ENCODE measurements at places on chromosomes 1 and 21. TPM values are rescaled to one million over a fixed set of nuclear protein-coding genes. Genes with fewer than 3 reads are reported as not detected.

DNA sequence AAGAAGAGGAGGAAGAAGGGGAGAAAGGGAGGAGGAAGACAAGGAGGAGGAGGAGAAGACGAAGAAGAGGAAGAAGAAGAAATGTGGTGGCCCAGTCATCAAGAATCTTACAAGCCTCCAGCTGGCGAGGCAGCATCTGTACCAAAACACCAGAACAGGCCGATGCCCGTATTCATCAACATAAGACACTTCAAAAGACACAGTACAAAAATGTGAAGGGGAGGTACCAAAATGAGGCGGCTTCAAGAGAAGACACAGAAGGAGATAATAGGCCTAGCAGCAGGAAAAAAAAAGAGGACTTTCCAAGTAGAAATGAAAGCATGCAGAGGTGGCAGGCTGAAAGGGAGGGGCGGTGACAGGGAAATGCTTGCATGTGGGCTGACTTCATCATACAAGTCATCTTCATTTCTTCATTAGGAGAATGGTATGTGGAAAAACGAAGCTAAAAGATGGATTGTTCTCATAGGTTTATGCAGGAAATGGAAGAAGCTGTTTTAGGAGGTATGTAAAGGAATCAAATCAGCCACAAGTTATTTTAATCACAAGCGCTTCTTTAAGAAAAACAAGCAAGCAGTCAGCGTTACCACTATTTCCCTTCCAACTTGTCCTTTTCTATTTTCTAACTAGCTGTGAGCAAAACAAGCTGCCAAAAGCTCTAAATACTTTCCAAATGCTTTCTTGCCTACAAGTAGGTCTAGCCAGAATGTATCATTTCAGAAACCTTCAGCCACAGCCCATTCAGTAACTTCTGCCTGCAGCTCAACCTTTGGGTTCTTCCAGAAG lies 192.3 kb downstream of the SLC45A1 start:
- DNase-seq, result no peak

- DNase-seq, result no peak
Measured at GRCh38 chr1:242185731-242186130, 186.8 kb upstream of the MAP1LC3C start.

GRCh38 chr1:182610606-182611194 lies 6.5 kb upstream of the RGS16 start:
- no peak for DNase-seq

CASQ2 gene
- 1.6 TPM for total RNA-seq

KCNE1 gene
- 0.54 TPM for total RNA-seq

KCNH1 gene
- 94.9 TPM for total RNA-seq

- DNase-seq, result no peak
Measured at GRCh38 chr1:209756615-209757445, 977 bp downstream of the TRAF3IP3 start.

GJA5 gene
- 12.5 TPM for total RNA-seq

GRCh38 chr1:205600085-205600484 lies 31.7 kb downstream of the ELK4 start:
- DNase-seq, result no peak

DNA sequence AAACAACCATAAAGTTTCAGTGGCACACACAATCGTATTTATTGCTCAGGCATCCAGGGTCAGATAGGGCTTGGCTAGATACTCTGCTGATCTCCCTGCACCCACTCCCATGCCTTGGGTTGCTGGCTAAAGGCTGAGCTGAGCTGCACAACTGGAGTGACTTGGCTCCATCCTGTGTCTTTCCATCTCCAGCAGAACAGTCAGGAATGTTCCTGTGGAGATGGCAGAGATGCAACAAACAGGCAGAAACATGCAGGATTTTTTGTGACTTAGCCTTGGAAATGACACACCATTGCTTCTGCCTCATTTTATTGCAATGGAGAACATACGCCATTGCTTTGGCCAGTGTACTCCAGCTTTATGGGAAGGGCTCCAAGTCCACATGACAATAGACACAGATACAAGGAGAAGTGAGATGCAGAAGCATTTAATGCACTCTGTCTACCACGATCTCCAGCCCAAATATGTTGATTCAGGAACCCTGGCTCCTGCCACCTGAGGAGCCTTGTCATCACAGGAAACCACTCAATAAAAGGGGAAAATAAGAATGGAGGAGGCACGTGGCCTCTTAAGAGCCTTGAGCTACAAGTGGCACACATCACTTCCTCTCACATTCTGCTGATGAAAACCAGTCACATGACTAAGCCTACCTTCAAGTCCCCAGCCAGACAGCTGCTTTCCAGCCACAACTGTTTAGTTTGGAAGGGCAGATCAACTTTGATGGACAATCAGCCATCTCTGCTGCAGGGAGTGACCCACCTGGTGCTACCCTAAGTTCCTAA lies 10.1 kb upstream of the GUCA2B start:
- DNase-seq, result no peak

TESK2 gene
- 20.1 TPM for total RNA-seq

- peak; percentile 88 for DNase-seq
Measured at GRCh38 chr1:54121482-54122134, 31.2 kb downstream of the CDCP2 start.
